ENCODE measurements at places on chromosomes 4 and X.

- DNase-seq = no peak
These were observed 557 bp upstream of the USP38 start for GRCh38 chr4:143184217-143184502.

- DNase-seq = no peak
These were observed 23.0 kb upstream of the UGT2B15 start for GRCh38 chr4:68693325-68694075.

GRCh38 chr4:8739317-8739716 lies 132.3 kb downstream of the HMX1 start:
- no peak for DNase-seq

DNA sequence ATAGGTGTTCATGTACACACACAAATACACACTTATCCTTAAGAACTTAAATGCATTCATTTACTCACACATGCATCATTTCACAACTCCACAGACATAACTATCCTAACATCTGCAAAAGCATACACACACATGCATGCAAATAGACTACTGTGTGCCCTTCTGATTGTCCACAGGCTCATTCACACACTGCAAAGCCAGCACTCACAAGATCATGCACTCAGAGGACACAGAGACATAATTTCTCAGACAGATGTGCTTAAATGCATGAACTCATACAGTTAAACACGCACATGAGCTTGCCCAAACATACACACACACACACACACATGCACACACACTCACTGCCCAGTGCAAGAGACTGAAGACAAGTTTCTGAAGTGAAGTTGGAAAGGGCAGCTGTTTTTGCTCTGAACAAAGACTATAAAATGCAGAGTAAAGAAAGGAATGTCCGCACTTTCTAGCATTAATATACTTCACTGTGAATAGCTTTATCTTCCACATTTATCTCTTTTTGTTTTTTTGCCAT lies 1018.0 kb upstream of the HS3ST1 start:
- DNase-seq = no peak

- no peak for DNase-seq
These were observed 156.7 kb downstream of the TENT5D start for GRCh38 chrX:80576806-80577533.

DNA sequence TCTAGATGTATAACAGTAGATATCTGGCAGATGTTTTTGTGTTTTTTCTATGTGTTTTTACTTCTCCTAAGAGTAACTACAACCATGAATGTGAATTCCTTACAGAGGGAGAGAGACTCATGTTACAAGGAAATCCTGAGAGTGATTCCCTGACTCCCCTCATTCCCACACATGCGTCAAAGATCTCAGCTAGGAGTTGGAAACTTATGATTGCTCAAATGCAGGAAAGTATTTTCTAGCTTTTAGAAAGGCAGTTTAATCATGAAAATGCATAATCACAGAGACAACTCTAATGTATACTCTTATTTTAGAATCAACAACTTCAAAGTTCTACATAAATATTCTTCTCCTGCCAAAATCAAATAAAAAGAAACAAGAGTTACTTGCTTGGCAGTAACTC lies 121.8 kb downstream of the PDE5A start:
- DNase-seq = no peak

DNA sequence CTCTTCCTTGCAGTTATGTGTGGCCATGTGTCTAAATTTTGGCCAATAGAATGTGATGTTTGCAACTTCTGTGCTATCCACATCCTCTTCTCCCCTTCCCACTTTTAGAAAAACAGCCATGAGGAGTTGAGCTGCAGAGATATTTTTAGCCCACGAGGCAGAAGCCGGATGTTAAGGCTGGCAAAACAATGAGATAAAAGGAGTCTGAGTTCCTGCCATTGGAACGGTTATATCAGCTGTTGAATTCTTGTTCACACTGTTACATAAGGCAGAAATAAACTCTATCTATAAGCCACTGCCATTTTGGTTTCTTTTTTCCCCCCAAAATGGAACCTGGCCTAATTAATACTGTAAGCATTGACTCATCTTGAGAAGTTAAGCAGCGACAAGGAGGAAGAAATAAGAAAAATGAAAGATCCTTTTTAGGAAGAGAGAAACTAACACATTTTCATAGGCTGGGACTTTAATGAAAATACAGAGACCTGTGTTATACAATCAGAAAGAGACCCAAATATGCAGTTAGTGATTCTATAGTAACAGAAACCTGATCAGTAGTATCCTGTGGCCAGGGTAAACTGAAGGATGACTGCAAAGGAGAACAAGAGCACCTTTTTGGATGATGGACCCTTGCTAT lies 200.5 kb downstream of the INPP4B start:
- no peak for DNase-seq

- no peak for DNase-seq
These were observed 70.6 kb upstream of the PAGE3 start for GRCh38 chrX:55335296-55335695.

DNA sequence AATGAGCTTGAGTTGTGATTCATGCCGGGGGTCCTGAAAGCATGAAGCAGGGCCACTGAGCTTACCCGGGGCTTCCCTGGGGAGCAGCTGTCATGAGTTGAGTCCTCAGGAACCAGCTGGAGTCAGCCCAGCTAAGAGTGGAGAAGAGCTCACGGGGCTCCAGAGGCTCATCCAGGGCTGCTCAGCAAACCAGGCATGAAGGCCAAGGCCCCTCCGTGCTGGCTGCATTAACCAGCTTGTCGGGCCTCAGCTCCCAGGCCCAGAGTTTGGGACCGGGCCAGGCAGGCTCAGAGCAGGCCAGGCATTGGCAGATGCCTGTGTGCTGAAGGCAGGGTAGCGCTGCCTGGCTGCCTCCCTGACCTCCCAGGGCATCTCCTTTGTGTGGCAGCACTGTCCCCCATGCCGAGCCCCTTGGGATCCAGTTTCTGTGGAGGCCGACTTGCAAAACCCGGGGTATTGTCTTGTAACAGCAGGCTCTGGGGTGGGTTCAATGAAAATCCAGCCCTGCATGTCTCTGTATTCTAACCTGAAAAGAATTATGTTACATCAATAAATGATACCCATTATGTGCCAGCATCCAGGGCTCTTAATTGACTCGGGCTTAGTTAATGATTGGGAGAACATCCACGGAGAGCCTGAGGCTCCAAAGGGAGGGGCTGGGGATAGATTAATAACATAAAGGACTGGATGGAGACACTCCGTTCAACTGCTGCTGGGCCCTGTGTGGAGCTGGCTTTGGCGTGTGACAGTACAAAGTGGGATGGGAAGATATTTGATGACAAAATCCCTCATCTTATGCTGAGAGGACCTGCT lies 68.0 kb upstream of the MSX1 start:
- DNase-seq = no peak

DNA sequence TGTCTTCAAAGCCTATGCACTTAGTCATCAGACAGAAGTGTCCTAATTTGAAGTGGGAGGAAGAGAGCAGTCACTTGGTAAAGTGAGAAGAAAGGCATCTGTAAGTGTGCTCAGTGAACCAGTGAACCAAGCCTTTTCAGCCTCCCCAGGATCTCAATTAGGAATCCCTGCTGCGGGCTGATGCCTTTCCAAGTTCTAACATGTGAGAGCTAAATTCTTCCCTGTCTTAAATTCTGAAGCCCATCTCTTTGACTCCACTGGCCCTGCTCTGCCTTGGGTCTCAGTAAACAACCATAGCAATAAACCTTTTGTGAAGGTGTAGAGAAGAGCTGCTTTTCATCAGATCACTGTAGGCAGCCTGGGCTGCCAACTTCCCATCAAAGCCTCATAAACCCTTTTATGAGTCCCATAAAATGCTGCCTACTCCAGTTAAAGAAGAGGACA lies 701.2 kb upstream of the LCORL start:
- no peak for DNase-seq

DNA sequence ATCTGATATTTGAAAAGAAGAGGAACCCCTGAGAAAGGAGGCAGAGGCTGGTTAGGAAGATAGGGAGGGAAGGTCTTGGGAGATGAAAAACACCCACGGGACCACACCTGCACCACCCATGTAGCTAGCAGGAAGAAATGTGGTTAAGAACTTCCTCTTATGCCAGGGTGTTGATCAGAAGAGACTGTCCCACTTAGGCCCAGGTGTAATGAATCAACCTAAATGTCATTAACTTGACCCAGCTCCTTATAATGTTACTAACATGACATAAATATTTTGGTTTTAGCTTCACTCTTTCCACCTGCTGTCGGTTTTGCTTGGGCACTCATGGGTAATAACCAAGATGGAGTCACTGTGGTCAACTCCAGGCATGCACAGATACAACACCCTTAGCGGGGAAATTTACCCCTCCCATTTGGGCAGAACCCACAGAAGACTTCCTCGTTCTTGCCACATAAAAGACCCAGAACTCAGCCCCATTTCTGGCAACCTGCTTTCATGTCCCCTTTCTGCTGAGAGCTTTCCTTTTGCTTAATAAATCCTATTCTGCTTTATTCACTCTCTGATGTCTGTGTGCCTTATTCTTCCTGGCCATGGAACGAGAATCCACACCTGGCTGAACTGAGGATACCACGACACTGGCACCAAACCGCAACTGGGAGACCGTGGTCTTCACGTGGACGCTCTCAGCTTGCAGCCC lies 46.8 kb downstream of the ZNF141 start:
- DNase-seq = no peak

DNA sequence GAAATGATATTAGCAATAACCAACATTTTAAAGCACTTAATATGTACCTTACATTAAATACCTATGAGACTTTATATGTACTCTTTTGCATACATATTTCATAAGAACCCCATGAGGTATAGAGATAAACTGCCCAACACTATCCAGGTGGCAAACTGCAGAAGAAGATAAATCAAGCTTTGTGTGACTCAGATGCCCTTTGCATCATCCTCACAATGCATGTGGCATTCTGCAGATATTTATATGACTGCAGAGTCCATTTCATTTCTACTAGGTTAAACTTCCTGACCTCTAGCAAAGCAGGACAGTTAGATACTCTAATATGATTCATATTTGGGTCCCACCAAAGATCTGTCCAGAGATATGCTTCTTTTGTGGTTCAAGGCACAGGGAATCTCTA lies 85.6 kb upstream of the RASGEF1B start:
- no peak for DNase-seq

DNA sequence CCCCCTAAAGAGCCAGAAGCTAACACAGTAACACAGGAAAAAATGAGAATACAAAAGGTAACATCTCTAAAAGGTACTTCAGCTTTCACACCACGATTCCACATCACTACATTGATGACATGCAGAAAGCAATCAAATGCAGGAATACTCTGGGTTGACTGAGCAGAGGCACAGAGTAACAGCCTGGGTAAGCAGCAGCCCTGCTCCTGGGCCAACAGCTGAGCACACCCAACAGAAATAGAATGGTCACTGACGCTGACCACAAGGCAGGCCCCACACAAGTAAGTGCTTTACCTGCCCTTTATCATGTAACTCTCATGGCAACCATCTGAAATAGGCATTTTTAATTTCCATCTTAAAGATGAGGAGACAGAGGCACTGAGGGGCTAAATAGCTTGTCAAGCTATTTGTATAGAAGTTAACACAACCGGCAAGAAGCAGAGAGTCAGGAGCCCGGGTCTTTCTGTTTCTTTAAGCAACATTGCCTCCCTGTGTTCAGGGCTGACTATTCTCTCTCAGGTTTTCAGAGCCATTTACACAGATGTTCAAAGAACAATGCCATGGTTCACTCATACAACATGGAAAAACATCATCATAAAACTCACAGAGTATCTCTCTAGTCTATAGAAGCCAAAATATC lies 168.9 kb downstream of the ZNF674 start:
- no peak for DNase-seq

GRCh38 chrX:8310409-8310808 lies 139.3 kb upstream of the VCX2 start:
- DNase-seq = no peak

- DNase-seq = no peak
These were observed 106.5 kb downstream of the NHSL2 start for GRCh38 chrX:72016881-72017783.

GRCh38 chrX:13085526-13085925 lies 41.1 kb upstream of the FAM9C start:
- no peak for DNase-seq

GRCh38 chr4:155543126-155543765 lies 123.4 kb upstream of the GUCY1A1 start:
- DNase-seq = no peak

- DNase-seq = no peak
These were observed 57.8 kb downstream of the SOD3 start for GRCh38 chr4:24853142-24853541.

DNA sequence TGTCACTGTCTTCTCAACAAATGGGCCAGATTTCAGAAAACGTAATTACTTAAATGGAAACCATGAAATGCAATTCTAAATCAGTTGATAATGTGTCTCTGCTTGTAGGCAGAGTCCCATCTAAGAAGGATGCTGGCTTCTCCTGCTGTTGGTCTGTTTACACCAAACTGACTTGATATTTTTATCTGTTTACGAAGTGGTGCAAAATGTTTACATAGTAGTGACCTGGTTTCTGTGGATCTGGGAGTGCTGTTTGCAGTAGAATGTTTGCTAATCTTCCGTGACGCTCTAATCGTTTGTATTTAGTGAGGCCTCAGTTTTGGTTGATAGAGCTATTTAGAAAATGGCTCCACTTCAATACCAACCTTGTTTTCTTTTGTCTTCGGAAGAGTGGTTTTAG lies 213.5 kb downstream of the VEGFC start:
- no peak for DNase-seq

DNA sequence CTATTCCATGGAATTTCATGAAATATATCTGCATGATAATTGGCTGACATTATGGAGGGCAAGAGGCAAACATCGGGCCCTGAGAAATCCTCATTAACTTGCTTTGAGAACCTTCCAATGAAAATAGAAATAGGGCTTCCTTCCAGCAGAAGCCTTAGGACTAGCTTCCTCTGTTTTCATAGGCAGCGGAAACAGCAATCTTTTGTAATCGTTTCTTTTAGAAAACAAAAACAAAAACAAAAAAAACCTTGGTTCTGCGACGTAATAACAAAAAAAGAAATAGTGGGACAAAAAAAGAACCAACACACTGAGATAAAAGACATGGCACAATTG lies 62.9 kb downstream of the GEMIN8 start:
- no peak for DNase-seq

- no peak for DNase-seq
These were observed 70.3 kb downstream of the CRMP1 start for GRCh38 chr4:5822619-5823018.

- no peak for DNase-seq
These were observed 206.4 kb upstream of the IL15 start for GRCh38 chr4:141429933-141430332.

GRCh38 chrX:20230406-20230805 lies 36.3 kb downstream of the RPS6KA3 start:
- DNase-seq = no peak

GRCh38 chr4:110897784-110898183 lies 274.9 kb upstream of the PITX2 start:
- no peak for DNase-seq

DNA sequence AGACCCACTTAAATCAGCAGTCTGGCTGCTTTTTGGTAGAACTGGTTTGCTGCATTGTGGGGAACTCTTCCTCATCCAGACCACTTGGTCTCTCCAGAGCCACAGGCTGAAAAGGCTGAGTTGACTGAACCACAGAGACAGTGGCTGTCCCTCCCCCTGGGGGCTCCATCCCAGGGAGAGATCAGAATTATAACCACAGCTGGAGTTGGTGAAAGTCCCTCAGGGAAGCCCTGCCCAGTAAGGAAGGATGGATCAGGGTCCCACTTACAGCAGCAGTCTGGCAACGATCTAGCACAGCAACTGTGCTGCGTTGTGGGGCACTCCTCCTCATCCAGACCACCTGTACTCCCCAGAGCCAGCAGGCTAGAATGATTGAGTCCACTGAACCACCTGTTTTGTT lies 212.7 kb downstream of the SOX3 start:
- DNase-seq = no peak

All from stimulated activated CD8-positive, alpha-beta memory T cell treated with anti-CD3 and anti-CD28 coated beads, Interleukin-4, amount 100 ng/mL, for 1 hour (primary cell).